Activated T-helper 1 cell treated with anti-CD3 and anti-CD28 coated beads, Interleukin-12 subunit alpha, Interleukin-12 subunit beta, Interleukin-2, Interleukin-4 antibody, amounts not matched to agents 30 ng/mL and 10 ng/mL and 1 ng/mL, durations not matched to agents 14 hours and 24 hours and 36 hours (primary cell): ENCODE measurements at places on chromosomes 4 and X.
A peak's percentile ranks its signal among the peaks of the same experiment; 100 is the strongest.

DNA sequence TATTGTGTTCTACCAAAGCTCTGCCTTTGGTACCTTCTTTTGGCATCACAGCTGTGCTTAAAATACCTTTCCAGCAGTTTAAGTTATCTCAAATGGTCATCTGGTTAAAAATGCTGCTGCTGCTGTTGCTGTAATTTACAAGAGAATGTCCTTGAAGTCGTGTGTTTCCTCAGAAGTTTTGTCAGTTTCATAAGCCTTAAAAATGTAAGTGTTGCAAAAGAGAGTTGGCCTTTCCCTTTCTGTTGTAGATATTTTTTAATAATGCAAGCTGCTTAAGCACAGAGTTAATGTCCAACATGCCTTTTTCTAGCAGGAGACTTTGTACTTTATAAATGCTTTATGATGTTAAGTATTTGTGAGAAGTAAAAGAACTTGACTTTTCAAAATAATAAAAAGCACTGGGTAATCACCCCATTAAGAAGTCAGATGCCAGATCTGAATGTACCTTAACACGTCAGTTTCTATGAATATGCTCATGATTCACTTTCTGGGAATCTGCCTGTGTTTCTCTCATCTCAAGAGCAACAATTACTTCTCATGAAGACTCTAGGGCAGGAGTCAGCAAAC lies 35.3 kb upstream of the TENM3 start:
- DNase-seq, result no peak

DNA sequence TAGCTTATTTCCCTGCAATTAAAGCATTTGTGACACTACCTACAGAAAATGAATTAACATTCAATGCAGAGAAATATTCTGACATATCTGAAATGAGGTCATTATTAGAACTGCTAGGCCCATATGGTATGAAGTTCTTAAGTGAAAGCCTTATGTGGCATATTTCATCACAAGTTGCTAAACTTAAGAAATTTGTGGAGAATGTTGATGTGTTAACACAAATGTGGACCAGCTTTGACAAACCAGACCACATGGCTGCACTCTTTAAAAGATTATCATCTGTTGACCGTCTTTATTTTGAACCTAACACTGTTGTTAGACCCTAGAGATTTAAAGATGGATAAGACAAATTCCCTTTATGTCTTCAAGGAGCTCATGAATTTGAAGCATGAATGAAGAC lies 1024.1 kb downstream of the RPA4 start:
- DNase-seq, result no peak

DNA sequence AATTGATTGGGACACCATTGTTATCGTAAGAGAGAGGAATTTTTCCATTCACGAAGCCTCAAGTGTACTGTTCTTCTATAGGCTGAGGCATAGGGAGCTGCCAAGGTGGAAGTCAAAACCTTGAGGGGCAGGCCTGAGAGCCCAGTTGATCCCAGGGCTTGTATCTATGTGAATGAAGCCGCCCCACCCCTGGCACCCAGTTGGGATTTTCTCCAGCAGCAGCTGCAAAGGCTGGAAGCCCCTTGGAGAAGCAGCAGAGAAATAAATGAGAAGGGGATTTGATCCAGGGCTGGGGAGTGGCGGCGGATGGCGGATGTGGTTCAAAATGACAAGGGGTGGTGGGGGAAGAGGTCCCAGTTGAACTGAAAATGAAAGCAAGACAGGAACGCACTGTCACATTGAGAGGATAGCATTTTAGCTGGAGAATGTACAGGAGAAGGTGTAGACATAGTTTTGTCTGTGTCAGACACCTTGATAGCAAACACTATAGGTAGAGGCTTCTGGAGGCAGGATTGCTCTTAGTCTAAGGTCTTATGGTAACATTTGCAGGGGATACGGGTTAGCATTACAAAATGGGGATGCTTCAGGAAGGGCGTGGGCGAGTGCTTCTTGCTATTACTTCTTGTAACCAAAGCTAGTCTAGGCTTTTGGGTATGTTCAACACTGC lies 32.6 kb downstream of the DOCK11 start:
- peak; percentile 49 for DNase-seq

DNA sequence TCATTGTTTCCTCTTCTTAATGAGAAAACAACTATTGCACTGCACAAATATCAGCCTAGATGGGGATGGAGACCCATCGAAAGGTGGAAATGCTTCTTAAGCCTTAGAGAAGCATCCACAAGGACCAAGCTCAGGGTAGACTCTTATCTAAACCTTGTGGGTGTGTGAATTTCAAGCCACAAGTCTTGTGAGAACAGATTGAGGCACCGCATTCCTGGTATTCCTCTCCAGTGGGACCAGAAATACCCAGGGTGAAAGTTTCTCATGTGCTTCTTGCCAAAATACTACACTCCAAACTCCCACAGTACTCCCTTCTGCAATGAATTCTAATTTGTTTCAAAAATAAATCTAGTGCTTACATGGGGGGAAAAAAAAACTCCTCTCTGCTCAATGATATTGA lies 375.6 kb downstream of the PDGFC start:
- no peak for DNase-seq

GRCh38 chr4:17010426-17011087 lies 112.1 kb upstream of the LDB2 start:
- no peak for DNase-seq

- no peak for DNase-seq
Measured at GRCh38 chr4:6441758-6442157, 30.7 kb downstream of the PPP2R2C start.

GRCh38 chrX:96430756-96431455 lies 253.7 kb upstream of the DIAPH2 start:
- no peak for DNase-seq

DNA sequence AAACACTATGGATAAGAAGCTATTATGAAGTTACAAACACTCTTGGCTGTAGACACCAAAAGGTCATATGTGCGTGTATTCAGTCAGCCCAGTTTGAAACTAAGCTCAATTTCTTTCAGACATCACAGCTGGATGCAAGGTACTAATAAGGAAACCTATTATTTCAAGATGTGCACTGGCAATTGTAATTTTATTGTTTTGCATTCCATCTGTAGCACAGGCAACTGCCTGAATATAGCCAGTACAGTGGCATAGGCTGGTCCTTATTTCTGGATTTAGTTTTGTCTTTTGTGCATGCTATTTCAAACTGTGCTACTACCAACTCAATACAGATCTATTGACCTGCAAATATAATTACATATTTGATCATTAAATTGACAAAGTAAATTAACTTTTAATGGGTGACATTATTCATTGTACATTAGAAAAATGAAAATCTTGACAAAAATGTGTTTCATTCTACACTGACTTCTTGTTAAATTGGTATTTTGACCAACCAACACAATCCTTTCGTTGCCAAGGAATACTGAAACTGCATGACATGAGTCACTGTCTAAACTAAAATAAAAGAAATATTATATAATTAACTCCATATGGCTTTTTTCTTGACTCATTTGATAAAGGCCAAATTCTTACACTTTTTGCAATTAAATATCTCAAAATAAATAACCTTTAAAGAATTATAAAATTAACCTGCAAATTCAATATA lies 594.3 kb upstream of the ADGRL3 start:
- no peak for DNase-seq

DNA sequence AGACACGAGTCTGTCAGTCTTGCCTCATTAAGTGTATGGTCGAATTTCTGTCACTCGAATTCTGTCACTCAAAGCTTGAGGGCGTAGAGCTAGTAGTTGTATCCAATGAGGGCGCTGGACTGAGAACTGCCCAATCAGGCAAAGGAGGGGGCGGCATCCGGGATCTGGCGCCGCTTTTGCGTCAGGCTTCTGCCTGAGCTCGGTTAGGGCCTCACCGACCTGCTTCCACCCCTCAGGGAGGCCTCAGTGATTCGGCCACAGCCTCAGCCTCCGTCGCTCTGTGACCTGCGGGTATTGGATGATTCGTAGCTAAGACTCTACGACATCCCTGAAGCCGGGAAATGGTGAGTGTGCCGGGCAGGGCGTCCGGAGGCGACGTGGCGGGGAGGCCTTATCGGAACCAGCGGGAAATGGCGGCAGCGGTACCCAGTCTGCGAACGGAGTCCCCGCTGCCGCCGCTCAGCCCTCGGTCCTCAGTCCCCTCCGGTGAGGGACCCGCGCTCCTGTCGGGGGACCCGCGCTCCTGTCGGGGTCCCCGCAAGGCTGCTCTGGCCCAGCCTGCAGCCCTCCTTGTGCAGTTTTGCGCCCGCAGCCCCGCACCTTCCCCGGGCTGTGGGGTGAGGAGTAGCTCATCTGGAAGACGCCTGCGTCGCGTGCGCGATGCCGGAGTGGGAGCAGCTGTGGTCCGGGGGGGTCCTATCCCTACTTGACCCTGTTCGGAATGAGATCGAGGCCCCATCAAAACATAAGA lies 88.3 kb downstream of the ZNF718 start:
- DNase-seq, result no peak

DNA sequence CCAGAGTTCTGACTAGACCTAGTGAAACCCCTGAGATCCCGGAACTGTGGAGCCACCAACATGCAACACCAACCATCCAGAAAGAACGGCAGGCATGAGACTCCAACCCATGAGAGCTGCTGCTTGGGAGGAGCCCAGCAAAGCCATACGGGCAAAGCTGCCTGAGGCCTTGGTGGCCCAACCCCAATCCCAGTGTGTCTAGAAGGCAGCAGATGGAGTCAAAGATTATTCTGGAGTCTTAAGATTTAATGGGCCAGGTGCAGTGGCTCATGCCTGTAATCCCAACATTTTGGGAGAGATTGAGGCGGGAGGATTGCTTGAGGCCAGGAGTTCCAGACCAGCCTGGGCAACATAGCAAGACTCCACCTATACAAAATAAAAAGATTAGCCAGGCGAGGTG lies 49.2 kb upstream of the PDK3 start:
- no peak for DNase-seq

GRCh38 chr4:165927815-165928214 lies 54.8 kb downstream of the TLL1 start:
- DNase-seq, result no peak

GRCh38 chrX:110723844-110724243 lies 71.8 kb downstream of the CHRDL1 start:
- no peak for DNase-seq

DNA sequence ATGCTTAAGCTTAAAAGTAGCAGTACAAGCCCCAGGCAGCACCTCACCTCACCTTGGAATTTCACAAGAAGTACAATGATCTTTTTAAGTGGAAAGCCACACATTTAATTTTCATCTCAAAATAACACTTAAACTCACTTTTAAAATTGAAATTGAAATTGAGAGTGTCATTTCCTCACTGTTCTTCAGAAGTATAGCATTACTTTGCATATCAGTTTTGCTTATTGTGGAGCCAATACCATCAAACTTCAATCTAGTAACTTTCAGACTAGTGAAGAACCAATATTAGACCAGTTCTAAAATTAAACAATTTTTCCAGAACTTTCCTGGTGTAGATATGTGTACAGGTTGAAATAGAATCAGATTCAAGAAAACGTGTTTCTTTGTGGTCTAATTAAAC lies 242.4 kb downstream of the NDST4 start:
- DNase-seq, result no peak

DNA sequence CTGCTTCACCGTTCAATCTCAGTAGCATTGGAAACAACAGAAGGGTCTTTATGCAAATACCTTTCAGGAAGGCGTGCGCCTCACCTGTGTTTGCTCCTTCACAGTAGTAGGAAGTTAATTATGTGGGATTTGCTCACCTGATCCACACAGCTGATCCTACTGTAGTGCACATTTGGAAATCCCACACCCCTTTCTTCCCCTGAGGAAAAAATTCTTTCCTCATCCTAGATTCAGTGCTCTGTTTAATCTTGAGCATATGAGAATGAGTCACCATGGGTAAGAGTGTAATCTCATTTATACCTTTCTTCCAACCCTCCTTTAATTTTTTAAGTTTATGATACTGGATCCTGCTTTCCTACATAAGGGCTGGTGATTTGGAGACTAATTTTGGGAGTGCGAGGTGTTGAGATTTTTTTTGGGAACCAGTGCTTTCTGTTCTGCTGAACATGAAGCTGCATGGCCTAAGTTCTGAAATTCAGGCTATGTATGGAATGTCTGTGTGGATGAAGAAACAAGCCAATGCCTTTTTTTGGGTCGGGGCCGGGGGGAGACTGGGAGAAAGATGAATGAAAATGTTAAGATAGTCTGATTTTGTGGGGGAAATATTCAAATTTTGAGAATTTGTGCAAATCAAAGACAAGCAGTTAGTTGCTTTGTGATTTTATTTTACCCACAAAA lies 19.0 kb downstream of the GAB1 start:
- no peak for DNase-seq

GRCh38 chr4:17142232-17142711 lies 243.8 kb upstream of the LDB2 start:
- no peak for DNase-seq

DNA sequence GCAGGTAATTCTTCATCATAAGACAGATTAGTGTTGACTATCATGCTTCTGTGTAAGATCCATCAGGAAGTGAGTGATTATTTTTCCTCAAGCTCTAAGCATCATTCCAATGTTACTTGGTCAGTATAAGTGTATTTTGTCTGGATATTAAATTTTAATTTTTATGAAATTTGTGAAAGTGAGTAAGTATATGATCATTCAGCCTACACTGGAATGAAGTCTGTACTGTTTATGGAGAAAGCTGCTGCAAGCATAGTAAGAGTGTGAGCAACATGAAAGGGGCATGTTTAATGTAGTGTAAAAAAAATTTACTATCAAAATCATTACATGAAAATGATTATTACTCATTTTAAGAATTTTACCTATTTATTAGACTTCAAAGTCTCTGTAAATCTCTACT lies 84.8 kb downstream of the IL15 start:
- DNase-seq, result no peak

DNA sequence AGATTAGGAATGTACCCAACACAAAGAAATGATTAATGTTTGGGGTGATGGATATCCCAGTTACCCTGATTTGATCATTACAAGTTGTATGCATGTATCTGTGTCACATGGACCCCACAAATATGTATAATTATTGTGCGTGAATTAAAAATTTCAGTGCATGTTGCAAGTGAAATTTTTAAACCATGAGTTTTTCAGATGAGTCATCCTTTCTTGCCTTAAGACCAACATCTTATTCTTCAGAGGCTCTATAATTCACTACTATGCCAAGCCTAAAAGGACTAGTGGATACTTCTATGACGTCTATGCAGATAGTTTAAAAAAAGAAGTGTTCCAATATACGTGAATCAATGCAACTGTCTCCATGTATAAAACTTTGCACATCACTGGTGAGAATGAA lies 113.0 kb upstream of the SH3RF1 start:
- DNase-seq, result no peak

DNA sequence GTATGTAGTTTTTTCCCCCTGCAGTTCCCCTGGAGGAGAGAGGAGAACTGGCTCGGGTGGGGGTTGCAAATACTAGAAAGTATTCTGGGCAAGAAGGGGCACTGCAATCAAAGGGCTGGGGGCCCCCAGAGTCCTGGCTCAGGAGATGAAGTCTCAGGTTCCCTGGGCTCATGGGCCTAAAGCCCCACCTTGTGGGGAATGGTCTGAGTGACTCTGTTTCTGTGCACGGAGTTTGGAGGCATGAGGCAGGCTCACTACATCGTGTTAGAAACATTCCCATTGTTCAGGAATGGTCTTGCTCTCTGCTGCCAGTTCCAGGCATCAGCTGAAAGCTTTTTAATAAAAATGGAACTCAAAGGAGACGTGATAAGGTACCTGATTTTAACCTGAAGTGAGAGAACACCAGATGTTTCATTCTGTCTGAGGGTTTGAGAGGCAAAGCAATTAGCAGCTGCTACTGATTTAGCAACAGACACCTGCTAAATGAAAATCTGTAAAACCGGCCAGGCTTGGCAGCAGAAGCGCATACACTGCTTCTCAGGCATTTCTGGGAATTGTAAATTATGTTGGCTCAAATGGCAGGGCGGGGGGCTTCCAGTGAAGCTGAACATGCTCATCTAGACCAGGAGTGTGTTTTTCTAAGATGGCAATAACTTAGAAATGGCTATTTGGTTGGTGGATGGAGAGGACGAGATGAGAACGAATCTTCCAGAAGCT lies 122.7 kb downstream of the TMEM164 start:
- no peak for DNase-seq
